ENCODE measurements at places on chromosomes 2 and 18.

GRCh38 chr2:188701836-188702235 lies 272.3 kb upstream of the COL3A1 start:
- no peak for DNase-seq
- no peak overlapping the region for H3K4me3 ChIP-seq
- H3K27me3 ChIP-seq, result no peaks in the 10 kb centered on the region
- H3K36me3 ChIP-seq, result no peaks in the 10 kb centered on the region
- no peak overlapping the region for H3K27ac ChIP-seq

GRCh38 chr18:3213300-3214059 lies 6.3 kb downstream of the MYOM1 start:
- H3K36me3 ChIP-seq, result peaks cover 11% of the 10 kb centered on the region
- H3K4me3 ChIP-seq, result no peak overlapping the region
- peaks cover 52% of the 10 kb centered on the region for H3K4me1 ChIP-seq
- H3K27me3 ChIP-seq, result no peaks in the 10 kb centered on the region
- DNase-seq, result peak; percentile 17

GRCh38 chr2:236687296-236687965 lies 117.8 kb downstream of the ACKR3 start:
- no peaks in the 10 kb centered on the region for H3K36me3 ChIP-seq
- no peak overlapping the region for H3K27ac ChIP-seq
- H3K4me1 ChIP-seq, result peaks cover 8% of the 10 kb centered on the region
- no peaks in the 10 kb centered on the region for H3K27me3 ChIP-seq
- no peak overlapping the region for H3K4me3 ChIP-seq

DNA sequence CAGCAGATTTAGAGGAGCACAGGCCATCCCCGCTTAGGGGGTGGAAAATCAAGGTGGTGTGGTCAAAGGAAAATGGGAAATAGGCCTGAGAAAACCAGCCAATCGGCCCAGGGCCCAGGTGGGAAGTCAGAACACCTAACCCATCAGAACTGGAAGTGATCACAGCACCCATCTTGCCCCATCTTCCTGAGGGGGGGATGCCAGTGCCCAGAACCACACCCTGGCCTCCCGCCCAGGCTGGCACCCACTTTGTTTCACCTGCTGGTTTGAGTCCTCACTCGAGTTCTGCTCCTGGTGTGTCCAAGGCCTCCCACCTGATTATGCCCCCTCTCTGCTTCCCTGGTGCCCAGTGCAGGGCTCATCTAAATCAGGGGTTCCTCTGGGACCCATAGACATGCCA lies 174.5 kb downstream of the TNS1 start:
- peaks cover 100% of the 10 kb centered on the region for H3K4me1 ChIP-seq
- no peaks in the 10 kb centered on the region for H3K27me3 ChIP-seq
- H3K27ac ChIP-seq, result peak overlapping the region; percentile 83
- H3K4me3 ChIP-seq, result no peak overlapping the region
- DNase-seq, result no peak

DNA sequence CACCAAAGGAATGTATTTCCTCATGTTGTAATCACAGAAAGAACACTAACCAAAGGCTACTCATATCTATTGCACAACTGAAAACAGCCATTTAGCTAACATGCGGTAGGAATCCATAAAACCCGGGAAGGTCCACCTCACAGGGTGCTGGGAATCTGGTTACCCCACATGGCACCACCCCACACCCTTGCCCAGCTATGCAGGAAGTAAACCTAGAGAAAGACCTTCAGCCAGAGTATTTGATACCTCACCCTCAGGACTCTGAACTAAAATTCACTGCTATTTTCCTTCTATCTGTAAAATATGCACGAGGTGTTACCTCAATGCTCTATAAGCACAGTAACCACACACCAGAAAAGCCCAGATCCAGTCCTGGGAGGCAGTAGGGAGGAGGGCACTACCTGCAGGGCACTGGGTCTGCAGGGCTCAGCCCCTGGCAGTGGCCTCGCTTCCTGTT lies 45.8 kb downstream of the PTPN2 start:
- peak overlapping the region; percentile 29 for H3K27ac ChIP-seq
- H3K4me1 ChIP-seq, result peaks cover 4% of the 10 kb centered on the region

DNA sequence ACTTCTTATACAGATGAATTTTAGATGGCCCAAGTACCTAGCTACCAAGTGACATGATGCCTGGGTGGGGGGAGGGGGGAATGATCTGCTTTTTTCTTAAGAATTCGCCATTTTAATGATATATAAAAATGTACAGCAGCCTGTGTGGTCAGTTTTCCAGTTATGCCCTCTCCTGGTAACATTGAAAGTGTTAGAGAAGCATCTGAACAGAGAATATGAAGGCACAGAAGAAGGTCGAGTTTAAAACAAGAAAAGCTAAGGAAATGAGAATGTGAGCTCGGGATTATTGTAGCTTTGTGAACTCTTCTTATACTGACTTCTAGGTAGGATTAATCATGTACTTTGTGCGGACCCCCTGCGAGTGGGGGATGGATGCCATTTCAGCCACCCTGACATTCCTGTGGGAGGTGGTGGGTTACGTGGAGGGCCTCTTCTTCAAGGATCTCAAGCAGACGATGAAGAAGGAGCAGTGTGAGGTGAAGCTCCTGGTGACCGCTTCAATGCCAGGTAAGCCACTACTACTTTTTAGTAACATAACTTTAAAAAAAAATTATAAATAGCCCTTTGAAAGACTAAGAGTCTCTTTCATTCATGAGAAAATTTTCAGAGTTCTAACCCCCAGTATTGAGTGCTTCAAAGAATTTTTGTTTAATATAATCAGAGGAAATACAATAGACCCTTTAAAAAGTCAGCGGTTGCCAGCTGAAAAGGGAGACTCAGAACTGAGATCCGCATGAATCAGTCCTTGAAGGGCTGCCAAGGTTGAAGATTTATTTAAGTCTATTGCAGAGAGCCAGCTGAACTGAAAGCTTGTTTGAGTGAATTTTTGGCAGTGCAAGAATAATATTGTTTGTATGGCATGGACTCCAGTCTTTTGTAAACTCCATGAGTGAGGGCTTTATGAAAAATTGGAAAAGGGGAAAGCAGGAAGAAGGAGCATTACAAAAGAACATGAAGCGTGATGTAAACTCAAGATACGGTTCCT lies 68.6 kb upstream of the RPE start:
- peaks cover 14% of the 10 kb centered on the region for H3K4me1 ChIP-seq
- H3K4me3 ChIP-seq, result no peak overlapping the region
- no peak for DNase-seq
- H3K27ac ChIP-seq, result no peak overlapping the region
- no peaks in the 10 kb centered on the region for H3K27me3 ChIP-seq
- H3K36me3 ChIP-seq, result no peaks in the 10 kb centered on the region

DNA sequence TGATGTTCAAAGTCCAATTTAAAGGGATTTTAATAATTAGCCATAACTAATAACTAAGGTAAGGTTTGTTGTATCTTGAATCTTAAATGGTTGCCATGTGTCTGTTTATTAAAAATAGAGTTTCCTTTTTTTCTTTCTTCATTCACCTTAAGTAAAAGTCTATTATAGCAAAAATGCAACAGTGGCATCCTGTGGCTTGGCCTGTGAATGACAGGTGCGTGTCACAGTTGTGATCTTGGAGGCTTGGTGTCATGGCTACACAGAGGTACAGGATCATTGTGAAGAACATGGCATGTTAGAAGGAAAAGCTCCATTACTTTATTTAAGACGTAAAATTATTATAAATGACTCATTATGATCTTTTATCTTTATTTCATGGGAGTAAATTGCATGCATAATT lies 246.1 kb downstream of the BCL2 start:
- DNase-seq, result no peak
- no peaks in the 10 kb centered on the region for H3K27me3 ChIP-seq
- H3K4me3 ChIP-seq, result no peak overlapping the region
- no peak overlapping the region for H3K27ac ChIP-seq
- peaks cover 7% of the 10 kb centered on the region for H3K4me1 ChIP-seq
- no peaks in the 10 kb centered on the region for H3K36me3 ChIP-seq

DNA sequence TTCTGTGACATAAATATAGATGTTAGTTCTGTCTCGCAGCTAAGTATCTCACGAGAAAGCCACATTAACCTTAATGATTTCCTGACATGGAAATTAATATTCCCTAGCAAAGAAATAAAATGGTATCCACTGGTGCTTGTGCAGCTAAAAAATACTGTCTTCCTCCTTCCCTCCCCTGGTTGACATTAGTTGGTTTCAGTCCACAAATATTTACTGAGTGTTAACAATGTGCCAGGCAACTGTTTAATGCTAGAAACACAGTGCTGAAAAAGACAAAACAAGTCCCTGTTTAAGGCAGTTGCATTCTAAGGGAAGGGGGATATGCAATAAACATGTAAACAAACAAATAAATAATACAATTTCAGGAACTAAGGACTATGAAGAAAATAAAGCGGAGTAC lies 44.2 kb upstream of the VPS54 start:
- H3K27me3 ChIP-seq, result no peaks in the 10 kb centered on the region
- H3K4me3 ChIP-seq, result no peak overlapping the region
- peak overlapping the region; percentile 69 for H3K27ac ChIP-seq
- H3K4me1 ChIP-seq, result peaks cover 12% of the 10 kb centered on the region

DNA sequence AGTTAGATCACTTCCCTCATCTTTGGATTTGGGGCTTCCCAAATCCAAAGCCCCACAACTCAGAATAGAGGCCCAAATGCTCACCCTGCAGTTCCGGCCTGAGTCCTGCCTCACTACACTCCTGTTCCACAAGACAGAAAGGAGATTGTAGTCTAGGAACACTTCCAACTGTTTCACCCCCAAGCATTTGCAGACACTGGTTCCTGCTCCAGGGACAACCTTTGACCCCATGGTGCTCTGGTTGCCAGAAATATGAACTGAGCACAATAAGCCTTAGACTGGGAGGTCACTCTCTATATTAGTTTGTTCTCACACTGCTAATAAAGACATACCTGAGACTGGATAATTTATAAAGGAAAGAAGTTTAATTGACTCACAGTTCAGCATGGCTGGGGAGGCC lies 49.0 kb downstream of the HRH4 start:
- DNase-seq, result no peak
- H3K27ac ChIP-seq, result no peak overlapping the region
- no peaks in the 10 kb centered on the region for H3K4me1 ChIP-seq

Data from esophagus muscularis mucosa (tissue), 4 donors.